ENCODE measurements at places on chromosomes 7 and 10.

GRCh38 chr7:21942955-21943354 is 2.7 kb downstream of the CDCA7L start:
- DNase-seq = no peak

GRCh38 chr7:24971333-24972165 is 8.4 kb downstream of the OSBPL3 start:
- no peak for DNase-seq

DNA sequence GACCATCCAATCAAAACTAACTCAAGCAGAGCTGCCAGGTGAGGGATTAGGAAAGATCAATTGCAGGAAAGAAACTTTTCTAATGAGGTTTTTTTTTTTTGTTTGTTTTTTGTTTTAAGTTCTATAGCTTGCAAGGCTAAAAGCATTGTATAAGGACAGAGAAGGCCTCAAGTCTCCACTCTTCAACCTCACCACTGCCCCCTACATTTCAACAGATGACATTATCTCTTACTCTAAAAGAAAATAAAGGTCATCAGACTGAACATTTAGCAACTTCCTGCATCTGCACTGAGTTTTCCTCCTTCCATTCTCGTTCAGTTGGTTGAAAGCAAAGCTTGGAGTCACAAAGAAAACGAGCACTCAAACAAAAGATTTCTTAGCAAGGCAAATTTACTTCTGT is 45.2 kb upstream of the EXOC4 start:
- DNase-seq = no peak

- DNase-seq = no peak
Measured at GRCh38 chr7:150778014-150778737, 22.0 kb downstream of the TMEM176B start.

- DNase-seq = no peak
Measured at GRCh38 chr7:127378537-127378936, 14.0 kb downstream of the ZNF800 start.

DNA sequence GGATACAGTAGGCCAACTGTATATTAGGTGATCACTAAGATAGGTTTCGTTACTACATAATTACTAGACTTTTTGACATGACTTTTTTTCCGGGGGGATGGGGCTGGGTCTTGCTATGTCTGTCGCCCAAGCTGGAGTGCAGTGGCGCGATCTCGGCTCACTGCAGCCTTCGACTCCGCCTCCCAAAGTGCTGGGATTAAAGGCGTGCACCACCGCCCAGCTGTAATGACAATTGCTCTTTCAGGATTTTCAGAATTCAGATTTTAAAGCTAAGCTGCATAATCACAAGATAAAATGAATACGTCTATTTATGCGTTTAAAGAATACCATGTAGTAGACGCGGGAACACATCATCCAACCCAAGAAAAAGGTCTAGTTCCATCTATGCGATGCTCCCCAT is 982 bp downstream of the IDI1 start:
- no peak for DNase-seq

- no peak for DNase-seq
Measured at GRCh38 chr10:94183666-94184264, 179.0 kb downstream of the NOC3L start.

All from stimulated activated CD8-positive, alpha-beta memory T cell treated with anti-CD3 and anti-CD28 coated beads, Interleukin-4, amount 100 ng/mL, for 24 hours (primary cell).